ENCODE measurements at places on chromosomes 4 and X. TPM values are rescaled to one million over a fixed set of nuclear protein-coding genes. Genes with fewer than 3 reads are reported as not detected.

Gene CCNG2
- total RNA-seq = 50.5 TPM

Gene TKTL1
- 0.24 TPM for total RNA-seq

Gene HSD17B13
- 0.89 TPM for total RNA-seq

Gene MAGEE2
- total RNA-seq = 0.20 TPM

Gene GIMD1
- not detected for total RNA-seq

GRCh38 chr4:86934147-86934770 is 552 bp upstream of the AFF1 start:
- no peak for DNase-seq

- no peak for DNase-seq
Observed at GRCh38 chr4:47359891-47360290, 103.6 kb downstream of the COMMD8 start.

DNA sequence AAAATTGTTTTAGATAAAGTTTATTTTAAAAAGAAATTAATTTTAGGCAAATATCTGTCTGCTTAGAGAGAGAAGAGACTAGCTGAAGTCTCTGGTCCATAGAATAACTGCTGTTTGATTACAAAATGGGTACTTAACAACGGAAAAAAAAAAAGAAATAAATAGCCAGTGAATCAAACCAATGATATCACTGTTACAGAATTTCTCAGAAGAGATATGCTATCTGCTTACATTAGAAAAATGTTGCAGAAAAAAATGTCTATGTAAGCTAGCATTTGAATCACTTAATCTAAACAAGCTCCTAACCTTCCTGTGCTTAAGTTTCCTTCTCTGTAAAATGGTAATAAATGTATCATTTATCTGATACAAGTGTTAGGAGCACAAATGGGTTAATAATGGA is 189.9 kb downstream of the IL15 start:
- no peak for DNase-seq

- DNase-seq = no peak
Observed at GRCh38 chr4:149845743-149846142, 30.1 kb upstream of the IQCM start.

- no peak for DNase-seq
Observed at GRCh38 chr4:143768007-143768591, 67.6 kb upstream of the FREM3 start.

DNA sequence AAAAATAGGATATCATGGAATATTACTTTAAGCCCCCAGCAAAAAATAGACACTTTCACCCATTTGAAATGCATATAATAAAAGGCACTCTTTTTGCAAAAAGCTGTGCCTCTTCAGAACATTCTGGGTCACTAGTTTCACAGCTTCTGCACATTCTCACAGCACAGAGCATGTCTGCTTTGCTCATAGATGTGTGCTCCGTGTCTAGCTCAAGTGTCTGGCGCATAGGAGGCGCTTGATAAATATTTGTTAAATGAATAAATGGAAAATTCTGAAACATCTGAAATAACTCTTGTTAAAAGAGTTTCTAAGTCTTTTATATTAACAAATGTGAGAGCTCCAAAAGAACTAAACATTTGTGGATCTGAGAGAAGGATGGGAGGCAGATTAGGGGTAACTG is 275.2 kb downstream of the PTTG2 start:
- no peak for DNase-seq

DNA sequence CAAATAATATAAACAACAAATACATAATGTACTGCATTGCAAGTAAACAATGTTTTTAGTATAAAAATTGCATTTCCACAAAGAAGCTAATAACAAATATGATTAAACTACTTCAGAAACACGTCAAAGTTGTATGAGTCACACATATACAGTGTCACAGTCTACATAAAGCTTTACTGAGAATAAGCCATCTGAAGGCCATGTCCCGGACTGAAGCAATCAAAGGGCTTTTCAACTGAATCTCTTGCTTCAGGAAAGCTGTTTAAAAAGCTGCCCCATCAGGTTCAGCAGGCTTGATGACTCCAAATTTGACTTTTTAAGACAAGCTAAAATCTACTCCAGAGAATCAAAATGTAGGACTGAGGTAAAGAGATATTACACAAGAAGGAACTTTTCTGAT is 1476.8 kb downstream of the ADGRL3 start:
- no peak for DNase-seq

DNA sequence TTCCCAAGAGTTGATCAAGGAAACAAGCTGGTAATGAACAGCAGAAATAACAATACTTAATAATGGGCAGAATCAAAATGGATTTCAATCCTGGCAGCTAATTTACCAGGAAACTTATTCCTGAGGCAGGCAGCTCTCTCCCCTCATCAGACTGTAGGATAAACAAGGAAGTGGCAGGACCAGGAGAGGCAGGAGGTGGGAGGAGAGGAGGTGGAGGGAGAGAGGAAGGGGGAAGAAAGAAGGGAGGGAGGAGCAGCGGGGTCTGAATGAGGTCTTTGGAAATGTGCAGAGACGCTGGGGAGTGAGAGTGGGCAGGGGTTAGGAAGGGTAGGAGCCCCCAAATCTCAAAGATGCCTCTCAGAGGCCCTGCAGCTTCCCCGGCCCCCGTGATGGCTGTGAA is 231.5 kb downstream of the BCOR start:
- DNase-seq = no peak

- DNase-seq = no peak
Observed at GRCh38 chr4:159400558-159401225, 297.8 kb downstream of the RAPGEF2 start.
